Myocyte (in vitro differentiated cells): ENCODE measurements at places on chromosomes 12 and 14.

DNA sequence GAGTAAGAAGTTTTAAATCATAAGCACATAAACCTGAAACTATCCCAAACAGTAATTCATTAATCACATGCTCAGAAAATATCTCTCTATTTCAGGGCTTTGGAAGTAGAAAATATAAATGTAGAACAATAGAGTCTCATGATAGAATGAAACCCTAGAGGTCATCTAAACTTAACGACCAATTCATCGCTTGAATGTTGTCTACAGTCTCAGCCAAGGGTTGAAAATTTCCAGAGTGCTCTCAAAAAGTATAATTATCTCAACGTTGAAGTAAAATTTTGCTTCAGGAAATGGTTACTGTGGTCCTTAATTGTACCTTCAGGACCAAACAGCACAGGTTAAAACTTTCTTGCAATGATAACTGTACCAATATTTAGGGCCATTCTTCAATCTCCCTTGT, 1053.6 kb upstream of the SEL1L start:
- DNase-seq = no peak

GRCh38 chr12:42945927-42946326, 356.4 kb upstream of the PRICKLE1 start:
- no peak for DNase-seq

DNA sequence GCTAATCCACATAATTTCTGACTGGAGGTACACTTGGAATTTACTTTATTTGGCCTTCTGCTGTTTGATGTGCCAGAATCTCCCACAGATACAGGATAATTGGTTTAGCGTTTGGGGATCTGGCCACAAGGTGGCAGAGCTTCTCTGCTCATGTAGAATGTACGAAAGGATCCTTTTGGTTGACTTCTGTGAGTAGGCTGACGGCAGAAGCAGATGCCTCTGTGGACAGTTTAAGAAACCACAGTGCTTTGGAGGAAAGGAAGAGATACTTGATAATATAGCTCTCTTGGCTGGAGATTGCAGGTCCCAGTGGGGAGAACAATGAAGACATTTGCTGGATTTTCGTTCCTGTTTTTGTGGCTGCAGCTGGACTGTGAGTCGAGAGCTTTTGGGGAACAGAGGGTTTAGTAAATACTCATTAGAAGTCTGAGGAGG, 75.3 kb upstream of the OR4E1 start:
- peak; percentile 48 for DNase-seq

- DNase-seq = no peak
Measured at GRCh38 chr12:17333287-17333686, 727.3 kb upstream of the LMO3 start.

- peak; percentile 78 for DNase-seq
Measured at GRCh38 chr12:42213023-42213422, 25.0 kb downstream of the YAF2 start.
